Left ventricle myocardium superior (tissue), 1 donor: ENCODE measurements at places on chromosomes 5 and 9. TPM values are rescaled to one million over a fixed set of nuclear protein-coding genes. Genes with fewer than 3 reads are reported as not detected.

GRCh38 chr9:15086156-15086763 lies 176.0 kb upstream of the FREM1 start:
- no peak for DNase-seq

DNA sequence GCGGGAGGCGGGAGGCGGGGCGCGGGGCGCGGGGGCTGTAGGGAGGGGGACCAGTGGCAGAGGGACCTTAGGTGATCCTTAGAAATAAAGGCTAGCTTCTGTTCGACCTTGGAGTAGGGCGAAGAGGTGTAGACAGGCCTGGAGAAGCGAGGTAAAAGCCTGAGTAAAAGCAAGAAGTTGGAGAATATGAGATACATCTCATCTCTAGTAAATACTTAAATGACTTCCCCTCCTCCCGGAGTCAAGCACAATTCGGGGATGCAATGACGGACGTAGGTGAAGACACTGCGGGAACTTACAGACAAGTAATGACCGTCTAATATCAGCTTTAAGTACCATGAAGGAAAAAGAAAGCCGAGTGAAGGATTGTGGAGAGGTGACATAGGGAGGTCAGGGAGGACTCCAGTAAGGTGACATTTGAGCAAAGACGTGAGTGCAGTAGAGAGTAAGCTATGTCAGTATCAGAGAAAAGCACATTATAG lies 466 bp downstream of the SMC2 start:
- no peak for DNase-seq

The OR13C8 gene
- not detected for total RNA-seq

The PCDHGA9 gene
- total RNA-seq, result 4.5 TPM

GRCh38 chr5:91381239-91381773 lies 1.8 kb downstream of the ARRDC3 start:
- DNase-seq, result no peak

GRCh38 chr9:137217276-137218211 lies 4.5 kb downstream of the RNF208 start:
- peak; percentile 81 for DNase-seq
